ENCODE measurements at places on chromosomes 4 and X.

- DNase-seq, result no peak
Observed at GRCh38 chr4:36000941-36001557, 243.3 kb downstream of the ARAP2 start.

DNA sequence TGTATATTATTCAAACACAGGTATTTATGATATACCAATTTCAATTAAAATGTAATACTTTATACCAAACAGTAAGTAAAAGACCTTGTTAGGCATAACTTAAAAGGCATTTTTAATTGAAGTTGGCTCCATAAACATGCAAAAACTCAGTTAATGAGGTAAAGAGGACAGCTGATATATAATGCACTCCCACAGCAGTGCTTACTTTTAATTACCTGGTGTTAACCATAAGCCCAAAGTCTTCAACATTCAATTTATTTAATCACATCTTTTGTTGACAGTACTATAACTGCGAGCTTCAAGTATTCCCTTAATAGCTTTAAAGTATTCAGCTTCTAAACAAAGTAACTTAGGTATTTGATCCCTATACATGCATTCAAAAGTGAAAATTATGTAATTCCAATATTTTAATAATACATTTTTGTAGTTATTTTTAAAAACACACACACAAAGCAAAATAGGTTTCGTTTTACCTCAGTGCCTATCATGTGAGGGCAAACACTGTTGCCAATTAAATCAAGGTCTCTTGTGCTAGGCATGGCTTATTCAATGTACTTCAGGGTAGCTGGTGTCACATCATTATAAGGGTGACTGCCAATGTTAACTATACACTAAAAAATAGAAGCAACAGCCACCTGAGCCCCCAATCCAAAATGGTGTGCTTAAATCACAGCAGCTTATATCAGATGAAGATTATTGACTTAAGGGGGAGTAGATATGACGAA, 197.1 kb downstream of the LRBA start:
- DNase-seq, result no peak

DNA sequence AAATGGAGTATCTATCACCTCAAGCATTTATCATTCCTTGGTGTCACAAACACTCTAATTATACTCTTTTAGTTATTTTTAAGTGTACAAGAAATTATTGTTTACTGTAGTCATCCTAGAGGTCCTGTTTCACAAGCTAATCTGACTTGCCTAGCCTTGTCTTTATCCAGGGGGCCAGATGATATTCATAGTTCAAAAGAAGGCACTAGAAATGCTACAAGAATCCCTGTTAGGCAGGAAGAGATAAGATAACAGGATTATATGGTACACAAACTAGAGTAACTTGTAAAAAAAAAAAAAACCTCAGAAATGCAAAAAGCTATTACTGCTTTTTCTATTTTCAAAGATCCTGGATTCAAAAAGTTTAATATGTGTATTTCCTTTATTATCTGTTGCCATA, 95.8 kb downstream of the MBNL3 start:
- DNase-seq, result no peak

- DNase-seq, result no peak
Observed at GRCh38 chrX:82442281-82442680, 1065.8 kb upstream of the POU3F4 start.

DNA sequence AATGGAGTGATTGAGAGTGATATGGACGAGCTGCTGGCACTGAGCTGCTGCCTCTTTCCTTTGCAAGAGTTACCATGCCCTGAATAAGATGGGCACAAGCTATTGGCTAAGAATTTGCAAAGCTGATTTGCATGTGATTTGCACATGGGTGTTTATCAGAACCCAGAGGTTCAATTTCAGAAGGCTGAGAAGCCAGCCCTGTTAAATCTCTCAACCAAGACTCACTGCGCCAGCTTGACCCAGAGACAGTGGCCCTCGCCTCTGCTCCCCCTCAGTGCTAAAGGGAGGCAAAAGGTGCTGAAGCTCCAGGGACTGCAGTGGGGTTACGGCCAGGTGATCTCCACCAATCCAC, 701 bp downstream of the ARHGAP4 start:
- DNase-seq, result peak; percentile 34
